ENCODE measurements at places on chromosomes 1 and 21. TPM values are rescaled to one million over a fixed set of nuclear protein-coding genes. Genes with fewer than 3 reads are reported as not detected.
A peak's percentile ranks its signal among the peaks of the same experiment; 100 is the strongest.

GRCh38 chr1:42676534-42677087 is 5.6 kb upstream of the YBX1 start:
- no peak for DNase-seq

DNA sequence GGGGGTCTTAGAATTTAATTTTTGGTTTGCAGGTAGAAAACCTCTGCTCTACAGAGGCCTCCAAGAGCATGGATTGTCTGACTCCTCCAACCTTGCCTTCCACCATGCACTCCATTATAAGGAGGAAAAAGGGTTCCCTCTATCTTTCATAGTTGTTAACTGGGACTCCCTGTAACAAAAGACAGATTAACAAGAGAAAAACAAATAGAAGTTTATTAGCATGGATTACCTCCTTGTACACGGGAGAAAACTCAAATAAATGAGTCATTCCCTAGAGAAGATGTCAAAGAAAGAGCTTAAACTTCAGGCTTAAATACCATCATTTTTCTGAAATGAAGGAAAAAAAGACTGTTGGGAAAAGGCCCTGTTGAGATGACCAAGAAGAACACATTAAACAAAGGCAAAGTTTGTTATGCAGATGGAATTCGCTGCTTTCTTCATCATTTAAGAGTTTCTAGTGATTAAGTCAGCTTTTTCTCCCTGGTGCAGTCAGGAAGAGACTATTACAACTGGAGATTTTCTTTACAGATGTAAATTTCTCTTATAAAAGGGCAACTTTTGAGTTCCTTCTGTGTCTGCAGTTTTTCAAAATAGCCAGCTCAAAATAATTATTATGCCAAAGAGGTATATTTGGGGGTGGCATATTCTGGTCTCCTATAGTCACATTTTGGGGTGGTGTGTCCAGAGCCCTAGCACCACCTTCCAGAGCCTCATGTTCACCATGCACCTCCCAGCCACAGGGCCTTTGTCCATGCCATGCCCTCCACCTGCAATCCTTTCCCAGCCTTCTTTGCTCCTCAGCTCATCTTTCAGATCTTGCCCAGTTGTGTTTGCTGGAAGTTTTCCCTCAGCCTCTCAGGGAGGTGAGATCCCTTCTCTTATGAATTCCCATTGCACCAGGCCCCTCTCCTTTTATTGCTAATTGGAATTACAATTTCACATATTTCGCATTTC is 63.1 kb upstream of the KLHDC7A start:
- no peak for DNase-seq

DNA sequence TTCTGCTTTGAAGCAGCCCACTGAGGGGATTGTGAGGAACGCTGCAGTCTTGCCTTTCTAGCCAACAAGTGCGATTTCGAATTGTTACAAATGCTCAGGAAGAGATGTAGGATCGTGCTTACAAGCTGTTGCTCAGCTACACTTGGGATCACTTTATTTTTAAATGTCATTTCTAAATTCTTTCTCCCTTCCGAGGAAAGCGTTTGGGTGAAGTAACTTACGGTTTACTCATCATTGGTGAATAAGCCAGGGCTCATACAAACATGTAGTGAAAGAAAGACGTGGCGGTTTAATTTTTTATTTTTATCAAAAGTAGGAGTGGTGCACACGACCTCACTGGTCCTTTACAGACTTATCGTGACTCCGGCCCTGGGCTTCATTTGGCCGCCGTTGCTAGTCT is 386.6 kb downstream of the KIF26B start:
- DNase-seq: peak; percentile 74

DNA sequence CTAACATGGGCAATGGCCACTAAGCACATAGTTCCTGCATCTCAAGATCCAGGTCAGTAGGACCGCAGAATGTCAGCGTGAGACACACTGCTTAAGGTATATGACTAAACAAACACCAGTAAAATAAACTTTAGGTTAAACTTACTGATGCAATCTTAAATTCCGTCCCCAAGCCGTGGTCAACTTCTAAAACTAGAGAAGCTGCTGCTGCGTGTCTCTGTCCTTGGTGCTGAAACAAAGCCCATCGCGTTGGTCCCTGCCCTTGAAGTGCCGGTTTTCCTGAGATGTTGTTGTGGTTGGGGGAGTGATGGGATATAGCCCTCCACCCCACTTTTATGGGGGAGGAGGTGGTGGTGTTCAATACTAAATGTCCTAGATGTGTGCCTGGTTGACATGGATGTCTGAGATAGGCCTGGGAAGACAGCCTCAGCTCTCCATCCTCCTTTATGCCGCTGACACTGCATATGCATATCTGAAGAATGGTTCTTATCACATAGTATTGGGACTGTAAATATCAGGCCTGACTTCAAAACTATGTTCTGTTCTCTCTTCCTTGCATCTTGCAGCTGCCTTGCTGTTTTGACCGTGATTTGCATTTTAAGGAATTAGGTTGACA is 72.0 kb upstream of the KCNA3 start:
- peak; percentile 61 for DNase-seq

- peak; percentile 61 for DNase-seq
These were observed 33.0 kb downstream of the SETD4 start for GRCh38 chr21:36027347-36027746.

The SPRR5 gene
- polyA plus RNA-seq: not detected
